CD4-positive, alpha-beta T cell treated with Interleukin-1 beta for 1 hour (primary cell): ENCODE measurements at places on chromosomes 7 and 10.

DNA sequence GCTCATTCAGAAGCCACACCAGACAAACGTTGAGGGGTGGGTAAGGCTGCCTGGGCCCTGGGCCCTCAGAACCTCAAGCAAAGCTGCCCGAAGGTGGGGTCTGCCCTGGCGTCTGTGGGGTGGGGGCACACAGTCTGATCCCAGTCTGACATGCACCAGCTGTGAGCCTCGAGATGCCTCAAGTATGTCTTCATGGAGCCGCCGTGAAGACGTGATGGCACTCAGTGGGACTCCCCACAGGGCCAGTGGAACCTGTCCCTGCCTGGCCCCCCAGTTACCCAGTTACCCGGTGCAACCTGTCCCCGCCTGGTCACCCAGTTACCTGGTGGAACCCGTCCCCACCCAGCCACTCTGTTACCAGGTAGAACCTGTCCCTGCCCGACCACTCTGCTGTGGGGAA, 351.2 kb downstream of the PTPRN2 start:
- no peak for DNase-seq

- DNase-seq: no peak
Observed at GRCh38 chr10:7857262-7857661, 39.0 kb downstream of the TAF3 start.

DNA sequence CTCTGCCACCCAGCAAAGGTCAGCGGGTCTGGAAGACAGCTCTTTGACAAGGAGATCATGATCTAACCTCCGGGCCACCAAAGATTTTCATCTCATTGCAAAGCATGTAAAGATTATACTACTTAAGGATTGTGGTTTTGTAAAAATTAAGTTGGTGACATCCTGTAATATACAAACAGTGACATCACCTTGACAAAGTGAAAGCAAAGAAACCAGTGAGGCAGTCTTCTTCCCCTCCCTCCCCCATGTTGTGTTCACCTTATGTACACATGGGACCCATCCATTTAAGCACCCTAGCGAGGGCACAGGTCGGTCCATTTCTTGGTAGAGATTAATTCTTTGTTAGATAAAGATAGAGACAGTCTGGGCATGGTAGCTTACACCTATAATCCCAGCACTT, 3.9 kb downstream of the MDH2 start:
- no peak for DNase-seq

DNA sequence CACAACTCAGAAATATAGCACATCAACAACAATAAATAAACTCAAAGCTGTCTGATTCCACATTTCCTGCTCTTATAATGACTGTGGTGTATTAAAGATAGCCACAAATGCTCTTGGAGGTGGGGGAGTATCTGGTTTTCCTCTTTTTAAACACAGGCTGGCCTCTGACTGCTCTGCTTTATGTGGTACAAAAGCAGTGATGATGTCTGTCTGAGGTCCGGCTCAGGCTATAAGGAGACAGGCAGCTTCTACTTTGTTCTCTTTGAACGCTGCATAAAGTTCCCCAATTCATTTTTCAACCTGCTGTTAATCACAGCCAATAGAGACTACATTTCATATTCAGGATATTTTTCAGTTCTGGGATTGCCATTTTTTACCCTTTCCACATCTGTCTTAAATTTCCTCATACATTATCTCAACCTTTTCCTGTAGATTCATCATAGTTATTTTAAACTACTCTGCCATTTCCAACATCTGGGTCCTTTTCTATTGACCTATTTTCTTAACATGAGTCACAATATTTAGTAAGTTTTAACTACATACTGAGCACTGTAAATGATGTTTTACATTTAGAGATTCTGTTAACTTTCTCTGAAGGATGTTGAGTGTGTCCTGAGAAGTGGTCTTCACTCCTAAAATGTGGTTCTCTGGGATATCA, 64.9 kb downstream of the CRPPA start:
- no peak for DNase-seq

DNA sequence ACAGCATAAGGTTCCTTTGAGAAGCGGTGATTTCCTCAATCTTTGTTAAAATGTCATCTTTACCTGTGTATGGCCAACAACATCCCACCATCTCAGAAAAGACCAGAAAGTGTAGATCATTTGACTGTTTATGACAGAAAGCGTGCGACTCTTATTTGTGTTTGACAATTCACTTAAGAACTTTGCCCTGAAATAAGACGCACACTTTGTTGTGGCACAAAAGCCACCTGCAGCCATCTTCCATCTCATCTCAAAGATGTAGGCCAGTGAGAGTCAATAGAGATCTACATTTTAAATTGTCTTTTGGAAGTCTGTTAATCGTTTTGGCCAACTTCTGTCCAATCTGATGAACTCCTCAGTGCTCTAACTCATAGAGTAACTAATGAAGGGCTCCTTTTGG, 114.0 kb downstream of the CALN1 start:
- DNase-seq: no peak

- DNase-seq: no peak
Observed at GRCh38 chr10:126593968-126594701, 76.4 kb downstream of the C10orf90 start.

- DNase-seq: no peak
Observed at GRCh38 chr10:21529032-21529910, 3.8 kb upstream of the SKIDA1 start.

DNA sequence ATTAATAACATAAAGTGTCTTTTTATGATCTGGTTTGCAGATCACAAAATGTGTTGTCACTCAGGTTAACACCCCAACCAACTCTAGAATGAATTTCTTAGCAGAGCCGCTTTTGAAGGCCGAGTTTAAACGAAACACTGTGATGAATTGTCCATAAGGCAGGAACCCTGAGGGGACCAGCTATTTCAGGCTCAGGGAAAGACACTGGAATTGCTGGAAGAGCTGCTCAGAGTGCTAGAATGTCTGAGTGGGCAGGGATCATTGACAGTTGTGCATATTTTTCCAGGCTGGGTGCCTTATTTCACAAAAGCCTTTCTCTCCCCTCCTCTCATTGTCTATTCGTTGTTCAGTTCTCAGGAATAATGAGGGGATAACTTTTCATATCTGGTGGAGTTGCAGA, 68.7 kb upstream of the PRKG1 start:
- no peak for DNase-seq

DNA sequence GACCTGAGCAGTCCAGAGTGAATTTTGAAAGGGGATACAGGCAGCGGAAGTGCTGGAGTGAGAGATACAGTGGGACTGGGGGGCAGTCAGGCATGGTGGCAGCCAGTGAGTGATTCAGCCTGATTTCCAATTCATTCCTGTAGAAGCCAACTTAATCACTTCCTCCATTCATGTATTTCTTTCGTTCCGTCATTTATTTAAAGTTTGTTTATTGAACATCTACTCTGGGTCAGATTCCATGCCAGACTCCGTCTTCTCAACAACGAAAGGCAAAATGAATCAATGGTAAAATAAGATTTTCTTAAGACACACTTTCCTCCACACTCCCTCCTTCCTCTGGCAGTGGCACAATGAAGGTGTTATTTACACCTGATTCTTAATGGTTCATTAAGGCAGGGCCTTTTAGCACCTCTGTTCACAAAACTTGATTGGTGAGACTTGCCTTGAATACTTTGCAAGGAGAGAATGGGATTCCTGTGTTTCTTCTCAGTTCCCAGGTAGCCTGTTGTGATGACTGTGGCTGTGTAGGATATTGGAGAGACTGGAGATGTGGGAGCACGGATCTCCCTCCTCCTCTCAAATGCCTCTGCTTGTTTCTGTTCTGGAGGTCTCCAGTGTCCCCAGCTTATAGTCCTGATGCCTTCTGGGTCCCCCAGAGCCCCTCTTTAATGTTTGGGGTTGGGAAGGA, 27.9 kb downstream of the ADCYAP1R1 start:
- no peak for DNase-seq

GRCh38 chr7:105055621-105056020, 41.6 kb downstream of the KMT2E start:
- no peak for DNase-seq

DNA sequence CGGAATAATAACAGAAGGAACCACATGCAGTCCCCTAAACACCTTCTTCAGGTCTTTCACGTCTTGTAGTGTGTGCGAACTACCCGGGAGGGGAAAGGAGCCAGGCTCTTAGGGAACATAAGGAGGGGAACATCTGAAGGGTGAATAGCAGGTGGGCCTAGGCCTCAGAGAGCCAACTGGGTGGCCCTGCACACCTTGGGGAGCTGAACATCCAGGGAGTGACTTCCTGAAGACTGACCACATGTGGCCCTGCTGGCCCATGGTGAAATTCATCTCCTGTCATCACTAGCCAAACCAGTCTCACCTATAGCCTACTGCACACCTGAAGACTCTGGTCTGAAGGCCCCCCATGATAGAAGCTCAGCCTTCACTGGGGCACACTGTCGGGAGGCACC, 5.6 kb downstream of the CALML3 start:
- DNase-seq: no peak

DNA sequence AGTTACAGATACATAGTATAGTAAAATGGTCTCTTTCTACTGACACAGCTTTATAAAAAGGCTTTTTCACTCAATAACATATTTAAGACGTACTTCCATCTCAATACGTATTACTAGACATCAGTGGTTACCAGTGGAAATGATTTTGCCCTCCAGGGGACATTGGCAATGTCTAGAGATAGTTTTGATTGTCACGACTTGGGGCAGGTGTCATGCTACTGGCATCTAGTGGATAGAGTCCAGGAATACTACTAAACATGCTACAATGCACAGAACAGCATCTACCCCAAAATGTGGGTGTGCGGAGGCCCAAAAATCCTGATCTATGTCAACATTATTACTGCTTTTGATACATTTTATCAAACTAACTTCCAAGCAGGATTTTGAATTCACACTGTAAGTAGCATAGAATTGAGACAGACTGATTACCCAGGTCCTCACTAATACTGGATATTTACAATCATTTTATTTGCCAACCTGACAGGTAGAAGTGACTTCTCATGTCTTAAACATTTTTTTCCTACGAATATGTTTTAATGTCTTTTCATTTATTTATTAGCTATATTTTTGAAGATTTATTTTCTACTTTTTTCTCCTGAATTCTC, 53.8 kb downstream of the HGF start:
- no peak for DNase-seq

GRCh38 chr10:43452356-43452914, 15.5 kb downstream of the ZNF487 start:
- DNase-seq: no peak

GRCh38 chr10:113381416-113381815, 171.4 kb upstream of the HABP2 start:
- DNase-seq: no peak

GRCh38 chr7:44154703-44155102, 13.6 kb upstream of the MYL7 start:
- DNase-seq: no peak

DNA sequence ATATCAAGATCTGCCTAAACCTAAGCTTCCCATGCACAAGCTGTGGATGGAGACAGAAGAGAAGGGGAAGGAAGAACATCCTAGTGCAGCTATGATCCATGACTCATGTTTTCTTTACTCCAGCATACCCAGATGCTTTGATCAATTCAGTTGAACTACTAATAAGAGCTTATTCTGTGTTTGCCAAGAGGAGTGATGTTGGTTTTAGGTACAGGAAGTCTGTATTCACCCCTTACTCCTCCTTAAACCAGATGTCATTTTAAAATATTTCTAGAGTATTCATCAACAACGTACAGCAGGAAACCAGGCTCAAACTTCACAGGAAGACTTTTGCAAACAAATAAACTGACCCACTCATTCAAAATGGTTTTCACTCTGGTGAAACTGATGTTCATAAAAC, 29.2 kb downstream of the PANK1 start:
- no peak for DNase-seq

DNA sequence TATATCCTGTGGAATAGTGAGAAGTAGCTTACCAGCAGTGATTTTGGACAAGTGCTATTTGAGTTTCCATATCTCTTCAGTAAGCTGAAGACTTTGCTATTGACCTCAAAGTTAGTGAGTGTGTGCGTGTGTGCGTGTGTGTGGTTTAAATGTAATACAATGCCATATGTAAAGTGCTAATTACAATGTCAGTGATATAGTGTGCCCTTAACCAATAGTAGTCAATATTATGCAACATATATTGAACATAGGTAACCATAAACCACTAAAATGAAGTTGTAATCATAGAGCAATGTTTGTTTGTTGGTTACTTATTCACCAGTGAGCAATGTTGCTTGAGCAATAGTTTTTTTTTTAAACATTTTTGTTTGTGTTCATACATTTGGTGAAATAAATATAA, 309.4 kb downstream of the NXPH1 start:
- DNase-seq: no peak

DNA sequence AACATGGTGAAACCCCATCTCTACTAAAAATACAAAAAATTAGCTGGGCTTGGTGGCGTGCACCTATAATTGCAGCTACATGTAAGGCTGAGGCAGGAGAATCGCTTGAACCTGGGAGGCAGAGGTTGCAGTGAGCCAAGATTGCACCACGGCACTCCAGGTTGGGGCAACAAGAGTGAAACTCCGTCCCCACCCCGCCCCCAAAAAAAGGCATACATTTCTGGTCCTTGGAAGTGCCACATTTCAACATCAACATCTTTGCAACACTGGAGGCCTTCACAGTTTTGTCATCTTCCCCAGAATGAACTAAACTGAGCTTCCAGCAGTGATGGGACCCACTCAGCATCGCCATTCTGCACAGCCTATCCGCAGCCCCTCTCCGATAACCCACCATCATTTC, 36.6 kb downstream of the FAM53B start:
- DNase-seq: no peak

DNA sequence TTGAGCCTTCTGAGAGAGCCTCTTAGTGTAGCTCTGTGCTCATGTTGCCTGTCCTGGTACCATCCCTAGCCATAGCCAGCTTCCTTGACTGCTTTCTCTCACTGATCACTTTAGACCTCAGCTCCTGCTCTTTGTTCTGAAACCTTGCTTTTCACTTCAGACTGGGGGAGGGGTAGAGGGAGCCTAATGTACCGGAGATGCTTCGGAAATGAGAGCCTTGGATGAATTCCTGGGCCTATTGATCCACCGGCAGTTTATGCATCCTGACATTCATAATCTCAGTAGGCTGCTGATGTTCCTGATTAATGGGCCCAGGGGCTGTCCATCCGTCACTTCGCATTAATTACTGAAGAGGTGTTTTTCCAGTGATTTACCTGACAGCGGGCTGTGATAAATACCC, 38.8 kb downstream of the R3HCC1L start:
- no peak for DNase-seq

DNA sequence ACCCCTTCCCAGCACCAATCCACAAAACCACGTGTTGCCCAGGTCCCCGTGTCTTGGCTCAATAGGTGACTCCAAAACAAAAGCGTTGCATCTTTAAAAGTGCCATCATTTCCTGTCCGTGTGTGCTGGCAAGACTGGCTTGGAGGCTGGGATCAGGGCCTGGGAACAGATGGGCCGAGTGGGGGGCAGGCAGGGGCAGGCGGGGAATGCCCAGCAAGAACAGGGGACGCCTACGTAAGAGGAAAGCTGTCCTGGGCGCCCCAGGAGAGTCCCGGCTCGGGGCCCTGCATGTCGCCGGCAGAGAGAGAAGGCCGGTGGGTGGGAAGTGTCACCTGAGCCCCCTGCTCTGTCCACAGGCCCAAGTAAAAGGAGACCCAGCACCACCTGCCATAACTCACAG, 86.5 kb downstream of the PAXIP1 start:
- no peak for DNase-seq

GRCh38 chr7:128672927-128673517, 930 bp downstream of the GARIN1A start:
- no peak for DNase-seq

- DNase-seq: no peak
Observed at GRCh38 chr10:125269716-125270115, 109.4 kb upstream of the CTBP2 start.

- DNase-seq: no peak
Observed at GRCh38 chr10:109328001-109328400, 595.3 kb downstream of the XPNPEP1 start.

- no peak for DNase-seq
Observed at GRCh38 chr10:95501203-95502094, 59.7 kb downstream of the SORBS1 start.
